ENCODE measurements at places on chromosomes 11 and 22.

GRCh38 chr11:942823-943222, 17.2 kb downstream of the AP2A2 start:
- no peak for DNase-seq

DNA sequence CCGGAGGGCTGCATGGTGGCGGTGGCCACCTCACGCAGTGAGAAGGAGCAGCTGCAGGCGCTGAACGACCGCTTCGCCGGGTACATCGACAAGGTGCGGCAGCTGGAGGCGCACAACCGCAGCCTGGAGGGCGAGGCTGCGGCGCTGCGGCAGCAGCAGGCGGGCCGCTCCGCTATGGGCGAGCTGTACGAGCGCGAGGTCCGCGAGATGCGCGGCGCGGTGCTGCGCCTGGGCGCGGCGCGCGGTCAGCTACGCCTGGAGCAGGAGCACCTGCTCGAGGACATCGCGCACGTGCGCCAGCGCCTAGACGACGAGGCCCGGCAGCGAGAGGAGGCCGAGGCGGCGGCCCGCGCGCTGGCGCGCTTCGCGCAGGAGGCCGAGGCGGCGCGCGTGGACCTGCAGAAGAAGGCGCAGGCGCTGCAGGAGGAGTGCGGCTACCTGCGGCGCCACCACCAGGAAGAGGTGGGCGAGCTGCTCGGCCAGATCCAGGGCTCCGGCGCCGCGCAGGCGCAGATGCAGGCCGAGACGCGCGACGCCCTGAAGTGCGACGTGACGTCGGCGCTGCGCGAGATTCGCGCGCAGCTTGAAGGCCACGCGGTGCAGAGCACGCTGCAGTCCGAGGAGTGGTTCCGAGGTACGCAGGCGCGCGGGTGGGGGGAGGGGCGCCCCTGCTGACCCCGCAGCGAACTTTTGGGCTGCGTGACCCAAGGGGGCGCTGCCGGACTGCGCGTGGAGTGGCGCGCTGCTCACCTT, 670 bp downstream of the NEFH start:
- DNase-seq, result peak; percentile 72

GRCh38 chr11:58578136-58578634, 678 bp upstream of the ZFP91 start:
- DNase-seq, result peak; percentile 87

DNA sequence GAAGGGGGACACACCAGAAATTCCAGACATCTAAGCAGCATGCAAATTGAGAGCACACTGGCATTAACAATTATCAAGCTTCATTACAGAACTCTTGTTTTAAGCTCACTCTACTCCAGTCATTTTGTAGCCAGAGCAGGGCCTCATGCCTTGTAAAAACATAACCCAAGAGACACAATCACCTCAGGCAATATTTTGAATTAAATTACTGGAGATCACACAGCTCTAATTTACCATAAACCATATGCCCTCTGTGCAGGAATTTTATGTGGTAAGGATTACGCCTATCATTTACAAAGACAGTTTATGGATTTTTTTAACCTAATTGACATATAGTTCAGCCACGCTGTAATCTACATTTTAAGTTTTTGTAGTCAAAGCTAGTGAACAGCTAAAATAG, 414.1 kb upstream of the DDI1 start:
- no peak for DNase-seq

DNA sequence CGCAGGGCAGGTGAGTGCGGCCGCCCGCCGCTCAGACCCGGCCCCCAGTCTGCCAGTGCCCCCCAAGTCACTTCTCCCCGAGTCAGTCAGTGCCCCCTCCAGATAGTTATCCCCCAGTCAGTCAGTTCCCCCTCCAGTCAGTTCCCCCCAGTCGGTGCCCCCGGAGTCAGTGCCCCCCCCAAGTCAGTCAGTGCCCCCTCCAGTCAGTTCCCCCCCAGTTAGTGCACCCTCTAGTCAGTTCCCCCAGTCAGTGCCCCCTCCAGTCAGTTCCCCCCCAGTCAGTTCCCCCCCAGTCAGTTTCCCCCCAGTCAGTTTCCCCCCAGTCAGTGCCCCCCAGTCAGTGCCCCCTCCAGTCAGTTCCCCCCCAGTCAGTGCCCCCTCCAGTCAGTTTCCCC, 411 bp downstream of the PPP6R2 start:
- DNase-seq, result no peak

GRCh38 chr11:23923357-23923756, 573.5 kb upstream of the LUZP2 start:
- DNase-seq, result no peak

DNA sequence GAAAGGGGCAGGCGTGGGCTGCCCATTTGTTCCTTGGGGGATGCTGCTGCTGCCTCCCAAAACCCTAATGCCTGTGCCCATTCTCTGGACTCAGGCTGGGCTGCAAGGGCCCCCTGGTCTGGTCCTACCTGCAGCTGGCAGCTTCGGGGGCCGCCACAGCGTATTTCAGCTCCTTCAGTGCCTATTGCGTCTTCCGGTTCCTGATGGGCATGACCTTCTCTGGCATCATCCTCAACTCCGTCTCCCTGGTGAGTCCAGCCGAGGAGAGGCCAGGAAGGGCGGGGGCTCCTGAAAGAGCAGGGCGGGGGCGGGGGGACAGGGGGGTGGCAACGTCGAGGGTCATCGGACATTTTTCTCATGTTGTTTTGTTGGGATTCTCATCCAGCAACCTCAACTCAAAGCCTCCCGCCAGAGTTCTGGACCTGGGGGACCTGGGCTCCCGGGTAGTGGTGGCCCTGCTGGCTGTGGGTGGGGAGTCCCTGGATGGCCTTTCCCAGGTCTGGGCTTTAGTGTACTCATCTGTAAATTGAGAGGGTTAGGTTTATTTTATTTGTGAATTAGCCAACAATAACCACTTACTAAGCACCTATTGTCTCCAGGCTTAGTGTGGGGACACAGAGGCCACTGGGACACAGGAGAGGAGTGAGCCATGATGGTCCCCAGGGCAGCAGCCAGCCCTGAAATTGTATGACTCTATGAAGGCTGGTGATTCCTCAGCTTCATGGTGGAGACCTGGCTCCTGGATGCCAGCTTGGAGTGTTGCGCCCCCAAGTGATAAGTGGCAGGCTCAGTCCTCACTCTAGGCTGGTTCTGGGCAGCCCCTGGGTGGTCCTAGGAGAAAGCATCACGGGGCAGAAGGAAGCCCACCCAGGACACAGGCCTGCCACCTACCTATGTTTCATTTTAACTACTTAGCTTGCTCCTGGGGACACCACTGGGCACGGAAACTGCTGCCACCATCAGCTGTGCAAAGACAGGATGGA, 36.0 kb downstream of the CAPN1 start:
- DNase-seq, result no peak

DNA sequence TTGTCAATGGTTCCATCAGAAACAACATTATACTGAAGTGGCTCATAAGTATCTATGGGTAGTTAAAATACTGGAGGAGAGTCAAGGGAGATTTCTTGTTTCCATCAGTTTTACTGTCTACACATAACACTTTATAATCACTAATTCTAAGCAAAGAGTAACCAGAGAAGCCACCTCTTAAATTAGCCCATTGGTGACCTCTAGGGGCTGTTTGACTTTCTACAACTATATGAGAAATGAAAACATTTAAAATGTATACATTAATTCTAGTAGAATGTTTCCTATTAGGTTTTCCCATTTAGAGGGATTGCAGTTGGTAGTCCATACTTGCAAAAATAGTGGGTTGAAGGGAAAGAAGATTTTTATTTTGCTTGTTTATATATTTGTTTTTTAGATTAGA, 504.3 kb downstream of the FAM181B start:
- DNase-seq, result no peak

- peak; percentile 90 for DNase-seq
These were observed 84.4 kb upstream of the SEPTIN5 start for GRCh38 chr22:19629720-19630419.

GRCh38 chr11:123047266-123047946, 14.5 kb downstream of the HSPA8 start:
- DNase-seq, result no peak

- DNase-seq, result no peak
These were observed 69.4 kb downstream of the FLI1 start for GRCh38 chr11:128763224-128763623.

GRCh38 chr11:116997071-116997470, 101.2 kb downstream of the SIK3 start:
- DNase-seq, result no peak

- no peak for DNase-seq
These were observed 5.1 kb downstream of the USP35 start for GRCh38 chr11:78193806-78194205.

GRCh38 chr11:89161949-89162348, 15.7 kb upstream of the TYR start:
- DNase-seq, result no peak

DNA sequence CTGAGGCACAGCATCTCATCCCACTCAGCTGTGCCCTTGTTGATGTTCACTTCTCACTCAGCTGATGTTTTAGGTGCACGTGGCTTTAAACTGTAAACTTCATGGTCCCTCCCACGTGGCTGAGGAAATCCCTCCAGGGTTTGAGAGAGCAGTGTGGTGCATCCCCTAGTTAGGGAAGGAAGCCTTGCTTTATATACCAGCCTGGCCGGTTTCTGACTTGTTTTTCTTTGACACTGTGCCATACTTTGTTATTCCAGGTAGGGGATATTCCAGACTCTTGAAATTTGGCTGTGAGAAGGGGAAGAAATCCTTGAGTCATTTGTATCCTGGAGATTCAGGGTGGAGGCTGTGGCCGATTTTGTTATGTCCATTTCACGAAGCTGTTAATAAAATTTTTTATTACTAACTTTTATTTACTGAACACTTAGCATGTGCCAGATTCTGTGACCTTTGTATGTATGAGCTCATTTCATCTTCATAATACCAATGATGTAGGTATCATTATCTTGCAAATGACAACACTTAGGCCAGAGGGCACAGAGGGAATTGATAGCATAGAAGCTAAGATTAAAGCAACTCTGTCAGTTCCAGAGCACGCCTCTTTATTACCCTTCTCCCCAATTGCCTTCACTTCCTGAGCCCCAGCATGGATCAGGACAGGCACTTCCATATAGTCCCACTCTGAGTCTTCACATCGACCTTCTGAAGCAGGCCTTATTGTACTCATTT, 116.6 kb downstream of the NAV2 start:
- DNase-seq, result no peak

DNA sequence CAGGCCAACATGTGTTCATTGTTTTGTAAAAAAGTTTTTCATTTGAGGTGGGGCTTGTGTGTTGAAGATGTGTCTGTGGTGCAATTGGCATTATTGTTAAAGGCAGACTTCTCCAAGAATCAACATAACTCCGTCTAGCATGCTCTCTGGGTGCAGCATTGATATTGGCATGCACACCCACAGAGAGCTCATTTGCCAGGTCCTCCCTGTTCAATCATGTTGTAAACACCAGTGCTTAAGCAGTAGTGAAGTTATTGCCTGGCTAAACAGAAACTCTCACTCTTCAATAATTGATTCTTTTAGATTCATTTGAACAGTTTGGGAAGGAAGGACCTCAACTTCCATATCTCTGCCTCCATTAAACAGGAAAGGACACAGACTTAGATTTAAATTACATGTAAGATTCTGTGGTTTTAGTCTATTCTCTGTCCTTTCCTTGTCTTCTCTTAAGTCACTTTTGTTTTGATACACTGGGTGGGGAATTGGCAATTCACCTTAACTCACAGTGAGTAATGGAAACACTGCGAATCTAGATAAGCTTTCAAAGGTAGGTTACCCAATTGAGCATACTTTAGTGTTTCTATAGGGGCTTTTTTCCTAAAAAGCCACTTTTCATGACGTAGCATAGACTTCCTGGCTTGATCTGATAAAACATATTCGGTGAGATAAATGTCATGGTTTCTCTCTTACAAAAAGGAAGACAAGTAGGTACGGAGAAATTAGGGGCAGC, 30.8 kb upstream of the EXPH5 start:
- DNase-seq, result no peak

All from endothelial cell (in vitro differentiated cells).